ENCODE measurements at places on chromosomes 12 and 14.

DNA sequence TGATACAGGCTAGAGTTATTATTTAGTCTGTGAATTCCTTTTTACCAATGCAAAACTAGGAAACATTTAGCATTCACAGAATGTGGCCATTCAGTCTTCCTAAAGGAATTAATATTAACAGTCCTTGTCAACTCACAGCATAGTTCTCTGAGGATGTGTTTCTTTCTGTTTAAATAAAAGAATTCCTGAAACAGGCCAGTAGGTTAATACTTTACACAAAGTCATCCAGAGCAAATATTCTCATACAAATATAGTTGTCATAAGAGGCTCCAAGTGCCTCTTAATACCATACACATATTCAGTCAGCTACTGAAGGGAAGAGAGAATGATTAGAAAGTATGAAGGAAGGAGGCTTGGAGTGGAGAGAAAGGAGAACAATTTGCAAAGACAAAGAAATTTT, 120.1 kb downstream of the LMNTD1 start:
- DNase-seq = no peak

DNA sequence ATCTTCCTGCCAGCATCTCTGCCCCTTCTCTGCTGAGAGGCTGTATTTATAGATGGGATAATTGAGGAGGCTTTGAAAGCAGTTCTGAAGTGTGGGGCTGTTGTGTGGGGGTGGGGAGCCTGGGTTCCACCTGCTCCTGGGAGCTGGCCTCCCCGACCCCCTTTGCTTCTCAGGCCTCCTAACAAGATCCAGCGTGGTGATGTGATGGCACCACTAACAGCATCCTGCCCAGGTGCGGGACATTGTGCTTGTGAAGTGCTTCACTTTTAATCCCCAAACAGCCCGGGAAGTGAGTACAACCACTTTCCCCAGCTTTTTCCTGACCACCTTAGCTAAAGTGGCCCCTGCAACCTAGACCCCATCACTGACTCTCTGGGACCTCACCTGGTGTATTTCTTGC, 95.1 kb upstream of the NRXN3 start:
- no peak for DNase-seq

- DNase-seq = peak; percentile 3
These were observed 331.9 kb downstream of the BTG1 start for GRCh38 chr12:91813701-91814100.

DNA sequence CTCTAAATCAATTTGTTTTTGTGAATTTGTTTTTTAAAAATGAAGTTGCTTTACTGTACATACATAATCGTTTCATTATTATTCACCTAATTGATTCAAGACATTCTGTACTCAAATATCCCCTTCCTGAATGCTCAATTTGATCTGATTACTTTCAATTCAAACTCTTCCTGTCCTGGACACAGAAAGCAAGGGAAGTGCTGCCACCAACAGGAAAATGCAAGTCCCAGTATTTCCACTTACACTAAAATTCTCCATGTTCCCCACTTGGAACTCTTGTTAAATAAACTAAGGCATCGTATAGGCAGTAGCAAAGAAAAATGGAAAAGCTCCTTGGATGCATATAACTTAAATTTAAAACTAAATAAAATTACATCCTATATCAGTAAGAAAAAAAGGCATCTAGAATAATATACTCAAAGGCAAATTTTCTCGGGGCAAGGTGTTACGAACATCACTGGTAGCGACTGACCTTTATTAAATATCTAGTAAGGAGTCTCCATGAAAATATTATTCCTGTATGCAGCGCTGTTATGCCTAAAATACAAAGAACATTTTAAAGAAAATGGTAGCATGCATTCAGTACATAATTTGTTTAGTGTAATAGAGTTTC, 72.0 kb upstream of the DBX2 start:
- DNase-seq = peak; percentile 46

- DNase-seq = no peak
These were observed 191.9 kb downstream of the EPS8 start for GRCh38 chr12:15597125-15597830.

- DNase-seq = no peak
These were observed 104.7 kb upstream of the IFNG-AS1 start for GRCh38 chr12:67884596-67884995.

- peak; percentile 81 for DNase-seq
These were observed 90.2 kb downstream of the FUT8 start for GRCh38 chr14:65502676-65503124.

DNA sequence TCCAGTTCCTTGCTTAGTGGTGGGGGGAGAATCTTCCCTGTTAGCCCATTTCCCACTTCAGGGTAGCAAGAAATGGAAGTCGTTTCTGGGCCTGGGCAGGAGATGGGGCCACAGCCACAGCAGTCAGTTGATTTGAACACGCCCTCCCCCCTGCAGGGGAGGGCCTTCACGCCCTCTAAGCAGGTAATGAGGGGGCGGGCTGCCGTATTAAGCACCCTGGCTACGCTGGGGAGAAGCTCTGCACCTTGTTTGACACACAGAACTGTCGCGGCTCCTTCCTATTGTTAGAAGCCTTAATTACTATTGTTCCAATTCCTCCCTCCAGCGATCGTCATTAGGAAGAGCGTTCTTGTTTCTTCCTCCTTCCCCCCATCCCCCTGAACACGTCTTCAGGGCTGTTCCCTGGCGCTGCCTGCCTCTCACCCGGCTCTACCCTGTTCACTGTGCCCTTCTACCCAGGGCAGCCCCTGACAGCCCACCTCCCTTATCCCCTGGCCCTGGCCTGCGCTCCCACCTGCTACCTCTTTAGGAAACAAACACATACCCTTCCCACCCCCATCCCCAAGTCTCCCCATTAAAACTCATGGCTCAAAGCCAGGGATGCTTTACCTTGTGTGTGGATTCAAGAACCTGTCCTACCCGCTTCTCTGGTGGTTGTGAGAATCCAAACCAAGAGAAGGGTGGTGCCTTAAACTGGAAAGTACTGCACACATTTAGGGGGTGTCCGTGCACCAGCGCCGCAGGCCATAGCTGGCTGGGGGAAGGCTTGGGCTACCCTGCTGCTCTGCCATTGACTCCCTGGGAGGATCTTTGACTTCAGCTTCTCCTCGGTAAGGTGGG, 137.6 kb downstream of the TSPAN9 start:
- DNase-seq = no peak

GRCh38 chr12:107607464-107608392, 77.9 kb upstream of the PWP1 start:
- DNase-seq = peak; percentile 82

DNA sequence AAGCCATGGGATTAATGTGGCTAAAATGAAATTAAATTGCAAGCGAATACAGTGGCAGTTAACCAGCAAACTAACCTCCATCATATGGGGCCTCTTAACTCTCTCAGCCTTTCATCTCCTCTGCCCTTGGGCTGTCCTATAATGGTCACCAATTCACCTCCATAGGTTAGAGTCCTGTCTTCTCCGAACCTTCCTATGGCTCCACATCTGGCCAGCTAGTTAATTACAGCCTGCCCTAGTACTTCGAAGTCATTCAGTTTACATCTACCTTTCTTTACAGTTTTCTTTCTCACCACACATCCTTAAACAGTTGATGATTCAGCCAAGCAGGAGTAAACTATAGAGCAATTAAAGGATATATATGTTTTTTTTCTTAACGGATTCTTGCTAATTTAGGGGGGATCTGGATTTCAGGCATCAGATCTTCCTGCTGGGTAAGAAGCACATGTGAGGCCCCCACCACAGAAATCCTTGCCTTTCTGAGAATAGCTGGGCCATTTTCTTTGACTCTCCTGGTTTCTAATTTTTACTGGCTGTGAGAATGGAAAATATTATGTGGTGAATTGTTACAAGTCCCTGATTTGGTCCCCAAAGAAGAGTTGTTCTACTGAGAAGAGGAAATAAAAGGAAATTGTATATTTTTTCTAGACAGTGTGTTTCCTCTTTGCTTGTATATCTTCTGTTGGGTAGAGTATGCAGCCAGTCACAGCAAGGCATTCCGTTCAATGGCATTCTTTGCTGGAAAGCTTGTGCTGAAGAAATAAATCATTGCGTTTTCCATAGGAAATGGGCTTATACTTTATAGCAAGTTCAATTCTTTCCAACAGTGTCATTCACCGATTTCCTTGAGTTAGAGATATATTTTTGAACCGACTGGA, 16.7 kb downstream of the HMGA2 start:
- DNase-seq = no peak

DNA sequence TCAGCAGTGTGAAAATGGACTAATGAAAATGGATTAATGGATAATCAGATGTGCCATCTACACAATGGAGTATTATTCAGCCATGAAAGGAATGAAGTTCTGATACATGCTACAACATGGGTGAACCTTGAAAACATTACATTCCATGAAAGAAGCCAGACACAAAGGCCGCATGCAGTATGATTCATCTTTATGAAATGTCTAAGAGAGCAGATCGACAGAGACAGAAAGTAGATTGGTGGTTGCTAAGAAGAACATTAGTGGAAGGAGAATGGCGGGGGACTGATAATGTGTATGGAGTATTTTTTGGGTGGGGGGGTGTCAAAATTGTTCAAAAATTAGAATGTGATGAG, 47.3 kb downstream of the PRKAB1 start:
- DNase-seq = peak; percentile 31

GRCh38 chr14:31207287-31207754, 272 bp downstream of the HECTD1 start:
- DNase-seq = no peak

DNA sequence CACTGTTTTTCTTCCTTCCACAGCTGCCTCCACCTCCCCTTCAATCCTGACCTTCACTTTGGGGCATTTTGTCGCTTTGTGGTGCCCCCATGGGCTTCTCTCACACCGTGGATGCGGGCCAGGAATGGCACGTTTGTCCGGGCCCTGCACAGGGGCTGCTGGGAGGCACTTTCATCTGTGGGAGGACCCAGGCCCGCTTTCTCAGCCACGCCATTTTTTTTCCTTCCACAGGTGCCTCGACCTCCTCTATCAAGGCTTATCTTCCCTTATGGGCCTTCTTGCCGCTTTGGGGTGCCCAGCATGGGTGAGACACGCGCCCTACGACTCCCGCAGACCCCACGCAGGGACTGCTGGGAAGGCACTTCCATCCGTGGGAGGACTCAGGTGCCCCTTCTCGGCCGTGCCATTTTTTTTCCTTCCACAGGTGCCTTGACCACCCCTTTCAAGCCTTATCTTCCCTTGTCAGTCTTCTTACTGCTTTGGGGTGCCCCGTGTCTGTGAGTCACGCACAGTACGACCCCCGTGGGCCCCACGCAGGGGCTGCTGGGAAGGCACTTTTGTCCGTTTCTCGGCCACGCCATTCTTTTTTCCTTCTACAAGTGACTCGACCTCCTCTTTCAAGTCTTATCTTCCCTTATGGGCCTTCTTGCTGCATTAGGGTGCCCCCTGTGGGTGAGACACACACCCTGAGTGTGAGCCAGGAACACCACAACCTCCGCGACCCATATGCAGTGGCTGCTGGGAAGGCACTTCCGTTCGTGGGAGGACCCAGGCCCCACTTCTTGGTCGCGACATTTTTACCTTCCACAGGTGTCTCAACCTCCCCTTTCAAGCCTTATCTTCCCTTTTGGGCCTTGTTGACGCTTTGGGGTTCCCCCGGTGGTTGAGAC, 270.7 kb downstream of the ALG10 start:
- DNase-seq = no peak

- DNase-seq = peak; percentile 36
These were observed 442.8 kb downstream of the ZFP36L1 start for GRCh38 chr14:68349900-68350629.

DNA sequence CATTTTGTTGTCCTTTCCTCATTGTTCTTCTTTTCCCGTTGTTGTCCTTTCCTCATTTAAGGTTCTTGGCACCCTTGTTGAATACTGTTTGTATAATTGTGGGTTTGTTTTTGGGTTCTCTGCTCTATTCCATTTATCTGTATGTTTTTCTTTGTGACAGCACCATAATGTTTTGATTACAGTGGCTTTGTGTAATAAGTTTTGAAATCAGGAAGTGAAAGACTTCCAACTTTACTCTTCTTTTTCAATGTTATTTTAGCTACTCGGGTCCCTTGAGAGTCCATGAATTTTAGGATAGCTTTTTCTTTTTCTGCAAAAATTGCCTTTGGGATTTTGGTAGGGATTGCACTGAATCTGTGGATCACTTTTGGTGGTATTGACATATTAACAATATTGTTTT, 28.1 kb downstream of the ETNK1 start:
- DNase-seq = peak; percentile 60

DNA sequence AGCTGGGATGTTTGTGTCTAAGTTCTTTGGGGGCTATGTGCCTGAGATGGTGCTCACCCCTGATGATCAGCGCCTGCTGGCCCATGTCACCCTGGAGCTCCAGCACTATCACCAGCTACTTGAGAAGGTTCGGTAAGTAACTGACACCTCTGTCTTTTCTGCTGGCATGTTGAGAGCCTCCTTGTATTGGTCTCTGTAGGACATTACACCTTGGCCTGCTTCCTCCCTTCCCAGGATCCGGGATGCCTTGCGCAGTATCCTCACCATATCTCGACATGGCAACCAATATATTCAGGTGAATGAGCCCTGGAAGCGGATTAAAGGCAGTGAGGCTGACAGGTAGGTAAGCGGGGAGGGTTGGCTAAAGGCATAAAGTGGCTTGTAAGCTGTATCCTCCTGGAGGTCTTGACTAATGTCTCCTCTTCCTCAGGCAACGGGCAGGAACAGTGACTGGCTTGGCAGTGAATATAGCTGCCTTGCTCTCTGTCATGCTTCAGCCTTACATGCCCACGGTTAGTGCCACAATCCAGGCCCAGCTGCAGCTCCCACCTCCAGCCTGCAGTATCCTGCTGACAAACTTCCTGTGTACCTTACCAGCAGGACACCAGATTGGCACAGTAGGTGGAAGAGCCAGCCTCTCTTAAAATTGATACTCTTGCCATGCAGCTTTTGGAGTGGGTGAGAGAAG, 5.5 kb downstream of the DDIT3 start:
- no peak for DNase-seq

- no peak for DNase-seq
These were observed 3.2 kb downstream of the SLC38A6 start for GRCh38 chr14:60984196-60984595.

DNA sequence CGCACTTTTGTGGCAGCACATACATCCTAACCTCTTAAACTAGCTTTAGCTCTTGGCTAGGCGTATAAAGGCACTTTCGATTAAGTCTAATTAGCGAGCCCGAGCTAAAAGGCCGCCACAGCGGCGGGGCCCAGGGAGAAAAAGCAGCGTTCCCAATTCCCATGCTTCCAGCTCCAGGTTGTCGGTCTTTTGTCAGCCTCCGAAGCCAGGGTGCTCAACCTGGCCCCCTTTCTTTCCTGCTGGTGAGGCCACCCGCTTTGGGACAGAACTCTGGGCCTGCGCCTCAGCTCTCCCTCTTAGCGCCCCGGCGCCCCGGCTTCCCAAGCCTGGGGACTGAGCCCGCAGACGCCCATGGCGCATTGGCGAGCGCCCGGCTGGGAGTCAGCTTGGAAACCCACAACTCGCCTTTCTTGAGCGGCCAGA, 33.3 kb upstream of the TBX5 start:
- no peak for DNase-seq

- no peak for DNase-seq
These were observed 9.6 kb downstream of the ARF3 start for GRCh38 chr12:48947727-48948126.

Measured in fibroblast of pulmonary artery (primary cell).